ENCODE measurements at places on chromosomes 1 and 21. TPM values are rescaled to one million over a fixed set of nuclear protein-coding genes. Genes with fewer than 3 reads are reported as not detected.

GRCh38 chr1:183226963-183227362 lies 40.9 kb downstream of the LAMC2 start:
- peaks cover 49% of the 10 kb centered on the region for H3K4me1 ChIP-seq
- H3K4me3 ChIP-seq: no peak overlapping the region
- no peak for DNase-seq
- H3K27ac ChIP-seq: no peak overlapping the region
- no peaks in the 10 kb centered on the region for H3K27me3 ChIP-seq

DNA sequence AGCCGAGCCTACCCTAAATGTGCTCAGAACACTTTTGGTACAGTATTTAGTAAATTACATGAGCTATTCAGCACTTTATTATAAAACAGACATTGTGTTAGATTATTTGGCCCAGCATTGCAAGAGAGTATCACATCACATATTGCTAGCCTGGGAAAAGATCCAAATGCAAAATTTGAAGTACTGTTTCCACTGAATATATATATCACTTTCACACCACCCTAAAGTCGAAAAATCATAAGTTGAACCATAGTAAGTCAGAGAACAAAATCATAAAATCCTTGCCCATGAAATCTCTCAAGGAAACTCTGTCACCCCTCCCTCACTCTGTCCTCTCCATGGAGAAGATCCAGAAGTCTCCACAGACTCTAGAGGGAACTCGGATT lies 33.1 kb downstream of the RGS8 start:
- H3K4me3 ChIP-seq: no peak overlapping the region
- no peaks in the 10 kb centered on the region for H3K4me1 ChIP-seq
- no peak overlapping the region for H3K27ac ChIP-seq
- H3K27me3 ChIP-seq: no peaks in the 10 kb centered on the region

DNA sequence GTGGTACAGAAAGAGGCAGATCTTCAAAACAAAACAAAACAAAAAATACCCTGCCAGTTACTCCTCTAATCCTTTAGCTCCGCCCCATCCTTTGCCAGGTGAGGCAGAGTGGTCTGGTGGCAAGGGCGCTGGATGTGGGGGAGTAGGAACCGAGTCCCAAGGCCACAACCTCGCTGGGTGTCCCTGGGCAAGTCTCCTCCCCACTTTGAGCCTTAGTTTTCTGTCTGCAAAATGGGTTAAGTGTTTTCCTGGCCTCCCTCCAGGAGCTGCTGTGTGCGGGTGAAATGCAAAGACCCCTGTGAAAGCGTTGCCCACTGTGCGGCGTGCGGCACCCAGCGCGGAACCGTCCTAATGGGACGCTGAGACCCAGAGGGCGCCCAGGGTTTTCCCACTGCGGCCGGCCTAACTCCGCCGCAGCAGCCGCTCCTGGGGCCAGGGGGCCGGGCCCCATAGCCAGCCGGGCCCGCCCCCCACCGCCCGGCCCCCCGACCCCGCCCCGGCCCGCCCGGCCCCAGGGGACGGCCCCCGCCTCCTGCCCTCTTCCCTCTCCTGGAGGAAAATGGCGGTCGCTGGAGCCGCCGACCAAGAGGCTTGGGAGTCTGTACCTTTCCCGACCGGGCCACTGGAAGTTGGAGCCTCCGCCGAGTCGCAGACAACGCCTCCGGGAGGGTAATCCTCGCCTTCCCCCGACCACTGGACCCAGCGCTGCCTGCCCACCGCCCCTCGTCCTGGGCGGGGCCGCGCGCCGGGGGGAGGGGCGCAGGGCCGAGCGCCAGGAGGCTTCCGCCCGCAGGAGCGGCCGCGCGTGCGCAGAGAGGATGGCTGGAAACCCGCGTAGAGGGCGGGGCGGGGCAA lies at the start of the genes ERMAP and SVBP:
Gene ERMAP (plus strand): TSS at position 538 of the 855 bp plus-strand sequence. CDS start 13,327 bp downstream, outside the sequence.
Gene SVBP (minus strand): TSS at position 813 of the 855 bp plus-strand sequence. CDS start 853 bp downstream, outside the sequence.
- DNase-seq: peak; percentile 88
- H3K27me3 ChIP-seq: no peaks in the 10 kb centered on the region
- no peaks in the 10 kb centered on the region for H3K36me3 ChIP-seq
- peak within 1 kb of the TSS; percentile 64 for H3K27ac ChIP-seq
- H3K4me3 ChIP-seq: peak within 1 kb of the TSS; percentile 70
- peaks cover 6% of the 10 kb centered on the region for H3K4me1 ChIP-seq

DNA sequence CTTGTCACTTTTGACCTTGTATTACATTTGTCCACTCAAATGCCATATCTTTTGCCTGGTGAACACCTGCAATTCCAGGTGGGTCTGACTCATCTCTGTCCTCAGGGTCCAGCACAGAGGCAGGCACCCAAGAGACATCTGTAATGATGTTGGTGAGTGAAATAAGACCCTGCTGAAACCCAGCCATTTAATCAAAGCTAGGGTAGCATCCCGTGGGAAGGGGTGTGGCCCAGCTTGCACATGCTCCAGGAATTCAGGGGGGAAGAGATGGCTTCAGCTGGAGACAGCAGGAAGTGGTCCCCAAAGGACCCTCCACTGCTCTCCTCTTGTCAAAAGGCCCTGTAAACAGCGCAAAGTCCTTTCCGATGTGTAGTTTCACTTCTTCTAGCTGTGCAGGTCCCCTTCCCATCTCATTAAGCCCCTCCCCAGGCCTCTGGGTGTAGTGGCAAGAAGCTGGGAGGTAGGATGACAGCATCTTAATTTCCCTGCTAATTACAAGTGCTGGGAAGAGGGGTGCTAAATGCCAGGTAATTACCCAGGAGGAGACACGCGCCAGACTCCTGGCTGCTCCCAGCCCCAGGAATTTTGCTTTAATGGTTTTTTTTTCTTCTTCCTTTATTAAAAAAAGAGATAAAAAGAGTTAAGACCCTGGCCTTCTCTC lies 54.4 kb upstream of the TRABD2B start:
- no peak overlapping the region for H3K27ac ChIP-seq
- DNase-seq: no peak
- H3K4me3 ChIP-seq: no peak overlapping the region
- no peaks in the 10 kb centered on the region for H3K36me3 ChIP-seq

GRCh38 chr1:204104331-204105130 lies 31.6 kb downstream of the SOX13 start:
- no peak overlapping the region for H3K4me3 ChIP-seq
- peaks cover 32% of the 10 kb centered on the region for H3K4me1 ChIP-seq
- no peaks in the 10 kb centered on the region for H3K27me3 ChIP-seq

- DNase-seq: no peak
- H3K27ac ChIP-seq: no peak overlapping the region
- no peaks in the 10 kb centered on the region for H3K36me3 ChIP-seq
- no peaks in the 10 kb centered on the region for H3K27me3 ChIP-seq
- peaks cover 12% of the 10 kb centered on the region for H3K4me1 ChIP-seq
Observed at GRCh38 chr1:109891930-109892329, 18.7 kb upstream of the CSF1 start.

DNA sequence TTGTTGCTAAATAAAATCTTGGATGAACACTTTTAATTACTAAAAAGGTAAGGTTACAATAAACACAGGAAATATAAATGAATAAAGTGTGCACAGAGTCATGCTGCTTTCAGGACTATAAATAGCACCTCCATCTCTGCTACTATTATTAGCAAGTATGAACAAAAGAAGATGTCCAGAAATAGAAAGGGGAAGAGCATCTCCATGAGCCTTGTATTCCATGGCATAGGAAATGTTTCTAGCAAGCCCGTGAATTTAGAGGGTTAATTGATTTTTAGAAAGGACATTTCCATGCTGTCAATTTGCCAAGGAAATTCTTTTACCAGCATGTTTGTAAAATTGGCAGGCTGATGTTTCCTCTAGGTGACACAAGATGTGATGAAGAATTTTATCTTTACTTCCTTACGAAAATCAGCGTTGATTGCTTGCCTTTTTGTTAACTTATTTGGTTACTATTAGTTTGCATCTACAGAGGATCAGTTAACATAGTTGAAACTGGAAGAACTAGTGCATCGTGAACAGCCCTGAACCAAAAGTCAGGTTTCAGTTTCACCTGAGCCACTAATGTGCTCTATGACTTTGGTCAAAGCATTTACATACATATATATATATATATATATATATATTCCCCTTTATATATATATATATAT lies 45.3 kb downstream of the NR5A2 start:
- no peaks in the 10 kb centered on the region for H3K27me3 ChIP-seq
- no peak overlapping the region for H3K4me3 ChIP-seq
- H3K36me3 ChIP-seq: no peaks in the 10 kb centered on the region
- H3K4me1 ChIP-seq: peaks cover 4% of the 10 kb centered on the region
- no peak for DNase-seq

DNA sequence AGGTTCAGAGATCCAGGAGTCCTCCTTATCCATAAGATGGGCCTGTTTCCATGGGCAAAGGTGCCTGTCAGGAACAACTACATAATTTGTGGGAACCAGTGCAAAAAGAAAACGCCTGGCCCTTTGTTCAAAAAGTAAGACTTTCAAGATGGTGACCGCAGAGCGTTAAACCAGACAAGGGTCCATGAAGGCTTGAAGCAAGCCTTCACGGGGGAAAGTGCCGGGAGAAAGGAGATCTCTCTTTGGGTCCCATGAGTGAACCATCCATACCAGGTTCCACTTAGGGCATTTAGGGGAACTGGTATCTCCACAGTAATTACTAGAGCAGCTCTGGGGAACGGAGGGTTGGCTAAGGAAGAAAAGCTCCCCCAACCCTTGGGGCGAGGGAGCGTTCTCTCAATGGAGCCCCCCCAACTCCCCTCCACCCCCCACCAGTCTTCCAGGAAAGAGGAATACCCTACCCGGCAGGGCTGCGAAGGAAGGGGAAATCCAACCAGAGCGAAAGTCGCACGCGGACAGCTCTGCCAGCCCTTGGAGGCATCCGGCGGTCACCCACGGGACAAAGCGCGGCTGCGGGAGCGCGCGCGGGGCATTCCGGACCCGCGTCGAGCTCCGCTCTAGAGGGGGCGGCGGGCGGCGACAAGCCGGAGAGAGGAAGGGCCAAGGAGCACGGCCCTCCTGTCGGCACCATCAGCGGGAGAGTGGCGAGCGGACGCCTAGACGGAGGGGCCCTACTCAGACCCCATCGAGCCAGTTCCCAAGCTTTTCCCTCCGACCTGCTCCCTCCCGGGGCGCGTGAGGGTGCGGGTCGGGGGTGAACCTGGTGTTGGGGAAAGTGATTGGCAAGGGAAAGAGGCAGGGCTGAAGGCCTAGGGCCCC lies 687 bp upstream of the RASSF5 start:
- no peak for DNase-seq
- H3K27ac ChIP-seq: no peak overlapping the region
- H3K27me3 ChIP-seq: no peaks in the 10 kb centered on the region
- H3K4me3 ChIP-seq: peak overlapping the region; percentile 48
- H3K36me3 ChIP-seq: no peaks in the 10 kb centered on the region

DNA sequence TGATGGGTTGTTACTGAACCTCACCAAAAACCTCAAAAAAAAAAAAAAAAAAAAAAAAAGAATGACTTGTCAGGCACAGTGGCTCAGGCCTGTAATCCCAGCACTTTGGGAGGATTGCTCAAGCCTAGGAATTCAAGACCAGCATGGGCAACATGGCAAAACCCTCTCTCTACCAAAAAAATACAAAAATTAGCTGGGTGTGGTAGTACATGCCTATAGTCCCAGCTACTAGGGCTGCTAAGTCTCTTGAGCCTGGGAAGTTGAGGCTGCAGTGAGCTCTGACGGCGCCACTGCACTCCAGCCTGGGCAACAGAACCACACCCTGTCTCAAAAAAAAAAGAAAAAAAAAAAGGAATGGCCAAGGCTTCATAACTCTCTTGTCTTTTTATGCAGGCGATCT lies 11.1 kb downstream of the CHAF1B start:
- no peak for DNase-seq
- no peak overlapping the region for H3K4me3 ChIP-seq
- no peaks in the 10 kb centered on the region for H3K4me1 ChIP-seq
- no peak overlapping the region for H3K27ac ChIP-seq
- H3K27me3 ChIP-seq: no peaks in the 10 kb centered on the region
- no peaks in the 10 kb centered on the region for H3K36me3 ChIP-seq

DNA sequence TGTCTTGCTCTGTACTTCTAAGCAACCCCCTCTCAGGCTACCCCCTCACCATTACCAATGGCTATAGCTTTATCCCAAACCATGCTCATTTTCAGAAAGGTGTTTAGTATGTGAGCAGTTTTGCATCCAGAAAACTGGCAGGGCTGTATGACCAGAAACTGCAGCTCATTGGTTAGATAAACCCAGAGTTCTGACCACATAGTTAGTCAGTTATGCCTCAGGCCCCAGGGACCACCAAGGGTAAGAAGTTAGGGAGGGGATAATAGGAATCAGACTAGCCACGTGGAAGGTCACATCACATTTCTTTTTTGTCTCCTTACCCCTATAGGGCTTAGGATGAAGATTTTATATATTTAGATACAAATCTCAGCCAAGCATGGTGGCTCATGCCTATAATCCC lies 1.2 kb downstream of the ITGA10 start:
- no peak overlapping the region for H3K4me3 ChIP-seq
- DNase-seq: no peak
- no peak overlapping the region for H3K27ac ChIP-seq
- no peaks in the 10 kb centered on the region for H3K4me1 ChIP-seq

GRCh38 chr1:43282220-43283195 lies 2.9 kb downstream of the C1orf210 start:
- H3K4me1 ChIP-seq: peaks cover 23% of the 10 kb centered on the region
- H3K36me3 ChIP-seq: no peaks in the 10 kb centered on the region
- H3K4me3 ChIP-seq: no peak overlapping the region
- H3K27me3 ChIP-seq: no peaks in the 10 kb centered on the region
- no peak for DNase-seq

DNA sequence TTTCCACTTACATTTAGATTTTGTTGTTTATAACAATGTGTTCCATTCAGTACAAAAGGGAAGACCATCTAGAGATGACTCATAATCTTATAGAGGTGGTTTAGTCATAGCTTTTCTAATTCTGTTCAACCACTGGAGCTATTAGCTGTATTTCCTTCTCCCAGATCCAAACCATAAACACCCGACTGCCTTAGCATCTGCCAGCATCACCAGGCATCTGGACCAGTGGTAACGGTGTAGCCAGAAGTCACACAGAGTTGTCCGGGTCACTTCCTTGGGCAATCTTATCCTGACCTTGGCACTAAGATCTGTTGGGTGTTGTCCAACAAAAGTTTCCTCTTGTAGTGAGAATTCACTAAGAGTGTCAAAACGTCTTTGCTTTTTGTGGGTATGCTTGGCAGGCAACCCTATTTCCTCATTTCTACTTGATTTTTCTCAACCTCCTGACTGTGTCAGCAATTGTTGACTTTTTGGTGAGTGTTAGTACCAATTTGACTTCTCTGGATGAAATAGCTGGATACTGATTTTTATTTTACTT lies 372.1 kb upstream of the B3GALT2 start:
- no peak overlapping the region for H3K27ac ChIP-seq
- H3K27me3 ChIP-seq: no peaks in the 10 kb centered on the region
- H3K4me3 ChIP-seq: no peak overlapping the region
- DNase-seq: no peak

DNA sequence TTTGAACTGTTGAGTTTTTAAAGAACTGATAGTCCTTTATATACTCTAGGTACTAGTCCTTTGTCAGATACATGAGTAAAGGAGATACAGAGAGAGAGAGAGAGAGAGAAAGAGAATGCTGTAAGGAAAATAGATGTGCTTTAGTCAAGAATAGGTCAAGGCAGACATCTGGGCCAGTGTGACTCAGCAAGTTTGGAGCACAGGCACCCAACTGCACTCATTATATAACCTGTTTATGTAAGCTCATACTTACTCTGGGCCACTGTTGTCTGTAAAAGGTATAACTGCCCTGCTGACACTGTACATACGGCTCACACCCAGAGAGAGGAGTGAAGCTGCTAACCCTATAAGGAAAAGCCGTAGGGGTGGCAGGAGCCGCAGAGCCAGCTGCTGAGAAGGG lies 32.2 kb upstream of the AKT3 start:
- H3K27ac ChIP-seq: no peak overlapping the region
- no peaks in the 10 kb centered on the region for H3K4me1 ChIP-seq
- no peak for DNase-seq
- no peaks in the 10 kb centered on the region for H3K36me3 ChIP-seq
- no peak overlapping the region for H3K4me3 ChIP-seq

Gene SLAMF6
- total RNA-seq: not detected
